G401 (cell line): ENCODE measurements at places on chromosomes 2 and 18. TPM values are rescaled to one million over a fixed set of nuclear protein-coding genes. Genes with fewer than 3 reads are reported as not detected.

AMER3 gene
- not detected in 2 replicates for total RNA-seq

MAPRE3 gene
- 2.3 and 4.2 TPM in 2 replicates for total RNA-seq

ST8SIA5 gene
- total RNA-seq = not detected in 2 replicates

IL37 gene
- not detected in 2 replicates for total RNA-seq

ASXL3 gene
- not detected in 2 replicates for total RNA-seq

GNAL gene
- total RNA-seq = 0.12 and 2.1 TPM in 2 replicates

IL1RN gene
- not detected in 2 replicates for total RNA-seq

ADAM23 gene
- total RNA-seq = 2.7 and 7.7 TPM in 2 replicates

RAB6C gene
- not detected in 2 replicates for total RNA-seq

IGFBP2 gene
- total RNA-seq = 134 and 159 TPM in 2 replicates

DSC3 gene
- not detected in 2 replicates for total RNA-seq

CRYBA2 gene
- not detected in 2 replicates for total RNA-seq

SLC5A7 gene
- total RNA-seq = not detected in 2 replicates

TEKT4 gene
- total RNA-seq = not detected in 2 replicates

GREB1 gene
- 7.9 and 14.7 TPM in 2 replicates for total RNA-seq

OTOS gene
- not detected in 2 replicates for total RNA-seq

TCF4 gene
- total RNA-seq = 1.8 and 6.8 TPM in 2 replicates

AQP12B gene
- total RNA-seq = not detected in 2 replicates

TXNDC2 gene
- 0.06 TPM in 1 of 2 replicates, not detected in the other for total RNA-seq

KCNIP3 gene
- total RNA-seq = 0.43 TPM in 1 of 2 replicates, not detected in the other

EIF2AK3 gene
- total RNA-seq = 9.8 and 13.5 TPM in 2 replicates

PSME4 gene
- 14.6 and 24.3 TPM in 2 replicates for total RNA-seq

COL6A3 gene
- total RNA-seq = 0.17 and 0.25 TPM in 2 replicates

EFEMP1 gene
- total RNA-seq = 0.18 TPM in 1 of 2 replicates, not detected in the other

PLEKHM3 gene
- total RNA-seq = 22.6 and 25.8 TPM in 2 replicates

STARD6 gene
- not detected in 2 replicates for total RNA-seq

SKOR2 gene
- total RNA-seq = not detected in 2 replicates

DES gene
- total RNA-seq = not detected in 2 replicates
